ENCODE measurements at places on chromosomes 1 and 21.

GRCh38 chr1:58898739-58899586, 115.1 kb upstream of the JUN start:
- DNase-seq, result no peak

GRCh38 chr21:41095983-41096382, 72.0 kb upstream of the BACE2 start:
- DNase-seq, result no peak

DNA sequence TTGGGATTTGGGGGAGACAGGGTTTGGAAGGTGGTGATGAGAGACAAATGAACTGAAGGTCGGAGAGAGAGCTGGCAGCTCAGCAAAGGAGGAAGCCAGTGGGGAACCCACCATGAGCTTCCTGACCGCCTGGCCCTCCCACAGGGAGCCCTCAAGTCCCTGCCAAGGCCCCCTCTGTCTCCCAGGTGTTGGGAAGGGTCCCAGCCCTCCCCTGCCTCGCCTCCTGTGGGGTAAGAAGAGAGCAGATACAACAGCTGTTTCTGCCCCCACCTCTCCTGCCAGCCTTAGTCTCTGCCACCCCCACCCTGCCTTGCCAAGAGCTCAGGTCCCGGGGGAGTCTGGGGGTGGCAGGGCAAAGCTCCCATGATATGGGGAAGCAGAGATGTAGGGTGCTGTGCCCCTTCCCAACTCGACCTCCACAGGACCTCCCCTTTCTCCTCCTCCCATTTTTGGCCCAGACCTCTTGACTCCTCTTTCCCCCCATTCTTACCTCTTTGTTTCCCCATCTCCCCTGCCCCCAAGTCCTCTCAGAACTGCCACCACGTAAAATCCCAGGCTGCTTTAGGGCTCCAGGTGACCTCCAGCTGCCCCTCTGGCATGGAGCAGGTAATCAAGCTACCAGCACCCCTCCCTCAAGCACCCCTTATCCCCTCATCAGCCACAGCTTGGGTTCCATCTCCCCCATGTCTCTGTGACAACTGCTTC, 556 bp downstream of the S100A1 start:
- DNase-seq, result no peak

DNA sequence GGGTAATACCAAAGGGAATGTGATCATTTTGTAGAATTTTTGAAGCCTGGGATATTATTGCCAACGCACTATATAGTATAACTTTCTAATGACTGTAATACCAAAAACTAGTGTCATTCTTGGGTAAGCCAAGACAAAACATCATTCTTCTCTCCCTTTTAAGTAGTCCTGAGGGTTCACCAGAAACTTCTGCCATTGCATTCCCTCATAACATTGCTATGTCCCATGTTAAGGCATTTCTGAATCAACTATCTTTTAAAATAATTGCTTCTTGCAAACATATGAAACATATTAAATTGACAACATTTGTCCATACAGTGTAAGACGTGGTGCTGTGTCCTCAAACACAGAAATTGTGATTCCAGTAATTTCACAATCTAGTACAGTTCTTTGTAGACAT, 29.9 kb upstream of the C1orf21 start:
- DNase-seq, result no peak

GRCh38 chr1:16215882-16216753, 3.7 kb upstream of the ARHGEF19 start:
- DNase-seq, result peak; percentile 48

GRCh38 chr1:2073382-2074230, 23.4 kb downstream of the PRKCZ start:
- no peak for DNase-seq

DNA sequence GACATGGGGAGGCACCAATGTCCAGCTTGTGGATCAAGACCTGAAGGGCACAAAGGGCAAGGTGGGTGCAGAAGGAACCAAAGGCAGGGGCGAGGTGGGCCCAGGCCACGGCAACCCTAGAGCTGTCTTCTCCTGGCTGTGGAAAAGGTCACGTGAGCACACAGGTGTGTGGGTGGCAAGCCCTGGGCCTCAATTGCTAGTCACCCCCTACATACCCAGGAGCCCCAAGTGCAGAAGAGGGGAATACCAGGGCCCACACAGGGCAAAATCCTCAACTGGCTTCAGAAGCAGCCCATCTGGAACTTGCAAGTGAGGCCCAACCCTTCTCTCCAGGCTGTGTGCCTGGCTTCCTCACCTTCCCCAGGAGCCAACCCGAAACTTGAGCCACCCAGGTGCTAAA, 25.6 kb downstream of the ZBTB17 start:
- peak; percentile 52 for DNase-seq

DNA sequence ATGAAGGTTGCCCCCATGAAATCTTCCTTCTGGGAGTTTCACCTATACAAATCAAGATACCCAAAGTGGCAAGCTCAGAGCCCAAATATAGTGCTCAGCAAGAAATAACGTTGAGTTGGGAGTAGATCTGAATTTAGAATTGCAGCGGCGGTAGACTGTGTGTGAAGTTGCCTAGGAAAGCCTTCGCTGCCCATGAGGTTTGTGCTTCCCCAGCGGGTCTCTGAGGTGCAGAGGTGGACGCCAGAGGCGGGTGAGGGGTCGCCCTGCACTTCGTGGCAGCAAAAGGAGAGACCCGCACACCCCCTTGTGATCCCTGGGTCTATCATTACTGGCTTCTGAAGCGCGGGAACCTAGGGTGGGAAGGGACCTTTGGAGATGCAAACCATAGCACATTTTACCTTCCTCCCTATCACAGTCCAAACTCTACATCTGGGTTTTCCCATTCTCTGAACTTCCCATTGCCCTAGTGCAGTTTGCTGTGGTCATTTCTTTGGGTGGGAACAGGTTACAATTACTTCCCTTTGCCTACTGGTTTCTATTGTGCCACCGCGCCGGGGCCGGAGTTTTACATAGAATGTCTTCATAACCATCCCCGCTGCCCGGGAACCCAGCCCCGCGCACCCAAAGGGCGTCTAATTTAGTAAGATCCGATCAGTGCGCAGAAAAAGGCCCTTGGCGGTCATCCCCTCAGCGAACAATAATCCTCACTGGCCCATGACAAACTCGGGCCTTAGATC, 5.2 kb downstream of the TBX15 start:
- no peak for DNase-seq

DNA sequence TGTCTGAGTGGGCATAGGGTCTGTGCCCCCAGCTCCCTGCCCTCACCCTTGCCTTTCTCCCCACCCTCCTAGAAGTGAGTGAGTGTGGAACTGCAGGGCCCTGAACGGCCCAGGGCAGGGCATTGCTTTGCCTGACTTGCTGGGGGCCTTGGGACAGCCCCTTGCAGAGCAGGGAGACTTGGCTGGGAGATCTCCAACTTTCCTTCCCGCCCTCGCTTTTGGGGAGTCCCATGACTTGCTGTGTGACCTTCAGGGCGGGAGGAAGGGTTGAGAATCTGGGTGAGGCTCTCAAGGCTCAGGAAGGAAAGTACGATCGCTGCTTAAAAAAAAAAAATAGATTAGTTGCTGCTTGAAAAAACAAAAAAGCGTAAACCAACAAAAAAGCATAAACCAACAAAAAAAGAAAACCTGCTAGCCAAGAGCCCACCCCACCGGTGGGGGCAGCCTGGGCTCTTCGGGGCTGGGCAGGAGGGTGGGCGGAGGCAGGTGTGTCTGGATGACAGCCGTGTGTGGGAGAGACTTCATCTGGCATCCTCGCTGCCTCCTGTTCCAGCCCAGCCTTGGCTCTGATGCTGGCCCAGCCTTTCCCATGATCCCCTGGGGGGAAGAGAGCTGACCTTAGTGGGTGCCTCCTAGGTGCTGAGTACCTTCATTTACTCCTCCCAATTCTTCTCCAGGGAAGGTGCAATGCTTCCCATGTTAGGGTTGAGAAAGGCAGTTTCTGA, 6.5 kb downstream of the NBL1 start:
- DNase-seq, result no peak

- DNase-seq, result no peak
Observed at GRCh38 chr1:117180147-117180967, 30.4 kb downstream of the VTCN1 start.

- DNase-seq, result no peak
Observed at GRCh38 chr1:160022330-160023310, 9.2 kb downstream of the PIGM start.

DNA sequence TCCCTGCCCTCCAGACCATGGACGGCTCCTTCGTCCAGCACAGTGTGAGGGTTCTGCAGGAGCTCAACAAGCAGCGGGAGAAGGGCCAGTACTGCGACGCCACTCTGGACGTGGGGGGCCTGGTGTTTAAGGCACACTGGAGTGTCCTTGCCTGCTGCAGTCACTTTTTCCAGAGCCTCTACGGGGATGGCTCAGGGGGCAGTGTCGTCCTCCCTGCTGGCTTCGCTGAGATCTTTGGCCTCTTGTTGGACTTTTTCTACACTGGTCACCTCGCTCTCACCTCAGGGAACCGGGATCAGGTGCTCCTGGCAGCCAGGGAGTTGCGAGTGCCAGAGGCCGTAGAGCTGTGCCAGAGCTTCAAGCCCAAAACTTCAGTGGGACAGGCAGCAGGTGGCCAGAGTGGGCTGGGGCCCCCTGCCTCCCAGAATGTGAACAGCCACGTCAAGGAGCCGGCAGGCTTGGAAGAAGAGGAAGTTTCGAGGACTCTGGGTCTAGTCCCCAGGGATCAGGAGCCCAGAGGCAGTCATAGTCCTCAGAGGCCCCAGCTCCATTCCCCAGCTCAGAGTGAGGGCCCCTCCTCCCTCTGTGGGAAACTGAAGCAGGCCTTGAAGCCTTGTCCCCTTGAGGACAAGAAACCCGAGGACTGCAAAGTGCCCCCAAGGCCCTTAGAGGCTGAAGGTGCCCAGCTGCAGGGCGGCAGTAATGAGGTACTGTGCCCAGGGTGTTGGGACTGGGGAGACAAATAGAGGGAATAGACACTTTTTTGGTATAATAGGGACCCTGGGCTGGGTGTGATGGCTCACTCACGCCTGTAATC, 1.0 kb downstream of the ZBTB48 start:
- DNase-seq, result no peak

DNA sequence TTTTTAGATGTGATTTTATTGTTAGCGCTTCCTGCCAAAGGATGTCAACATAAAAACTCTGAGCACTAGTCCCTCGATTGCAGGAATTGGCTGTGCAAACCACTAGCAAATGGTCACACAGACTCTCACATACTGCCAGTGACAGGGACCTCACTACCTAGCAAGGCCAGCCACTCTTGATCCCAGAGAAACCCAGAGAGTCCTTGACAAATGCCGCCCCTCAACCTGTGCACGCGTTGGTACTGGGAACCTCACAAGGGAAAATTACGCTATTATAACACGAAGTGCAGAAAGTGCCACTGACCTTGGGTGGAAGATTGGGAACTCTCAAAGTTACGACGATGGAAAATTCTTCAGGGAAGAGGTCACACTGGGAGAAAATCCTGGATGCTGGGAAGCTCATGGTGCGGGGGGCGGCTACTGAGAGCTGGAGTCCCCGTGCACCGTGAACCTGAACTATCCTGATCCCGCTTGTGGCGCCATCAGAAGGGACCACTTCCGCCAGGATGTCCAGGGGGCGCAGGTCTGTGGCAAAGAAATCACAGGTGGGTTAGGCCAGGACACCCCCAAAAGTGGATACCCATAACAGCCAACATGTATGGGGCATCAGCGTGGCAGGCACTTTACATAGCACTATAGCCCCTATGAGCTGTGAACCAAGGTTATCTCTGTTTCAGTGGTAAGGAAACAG, 5.9 kb upstream of the KRTAP10-4 start:
- DNase-seq, result no peak

GRCh38 chr1:116877141-116877818, 32.4 kb upstream of the PTGFRN start:
- DNase-seq, result no peak

GRCh38 chr1:66415866-66416265, 118.1 kb upstream of the SGIP1 start:
- no peak for DNase-seq

- DNase-seq, result no peak
Observed at GRCh38 chr1:42777852-42778251, 6.9 kb upstream of the TMEM269 start.

DNA sequence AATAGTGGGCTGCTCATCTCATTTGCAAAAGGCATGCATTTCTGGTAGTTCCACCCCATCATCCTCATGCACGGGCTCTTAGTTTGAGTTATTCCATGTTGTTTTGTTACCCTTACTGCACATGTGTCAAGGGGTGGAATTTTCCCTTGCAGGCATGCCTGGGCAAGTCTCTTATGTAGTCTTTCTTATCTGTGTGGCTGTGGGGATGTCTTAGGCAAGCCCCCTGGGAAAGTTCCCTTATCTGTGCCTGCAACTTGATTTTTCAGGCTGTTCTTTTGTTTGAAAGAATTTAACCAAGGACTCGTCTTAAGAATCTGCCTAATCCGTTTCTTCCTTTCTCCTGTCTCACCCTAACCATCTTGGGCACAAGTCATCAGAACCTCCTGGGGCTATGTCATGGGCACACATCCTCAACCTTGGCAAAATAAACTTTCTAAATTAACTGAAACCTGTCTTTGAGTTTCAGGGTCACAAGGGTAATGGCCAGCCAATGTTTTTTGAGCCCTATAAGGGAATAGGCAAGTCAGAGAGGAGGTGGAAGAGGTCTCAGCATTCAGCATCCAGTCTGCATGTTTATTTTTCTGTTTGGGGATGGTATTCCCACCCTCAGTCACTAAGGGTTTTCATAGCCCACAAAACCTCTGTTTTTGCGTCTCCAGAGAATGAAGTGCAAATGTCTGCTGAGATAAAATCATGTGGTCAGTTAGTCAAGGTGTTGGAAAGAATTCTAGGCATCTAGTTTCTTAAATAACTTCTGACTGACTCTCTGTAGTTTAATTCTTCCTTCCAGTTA, 579.7 kb downstream of the PLA2G4A start:
- DNase-seq, result no peak

DNA sequence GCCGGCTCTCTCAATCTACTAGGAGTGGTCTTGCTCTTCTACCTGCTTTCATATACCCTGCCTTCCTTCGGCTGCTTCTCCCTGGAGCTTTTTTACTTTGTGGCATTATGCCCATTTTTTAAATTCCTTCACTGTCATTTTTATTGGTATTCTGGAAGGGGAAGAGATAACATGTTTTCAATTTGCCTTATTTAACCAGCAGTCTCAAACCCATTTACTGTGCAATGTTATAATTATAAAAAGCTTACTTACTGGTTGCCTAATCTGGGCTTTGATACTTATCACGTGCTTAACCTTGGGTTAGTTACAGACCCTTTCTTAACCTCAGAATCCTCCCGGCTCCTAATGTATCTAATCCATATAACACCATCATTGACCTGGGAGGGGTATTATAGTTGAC, 128.1 kb downstream of the SIPA1L2 start:
- no peak for DNase-seq

- peak; percentile 72 for DNase-seq
Observed at GRCh38 chr1:150976879-150977694, 2.5 kb upstream of the CERS2 start.

- DNase-seq, result no peak
Observed at GRCh38 chr1:83900524-83900923, 98.4 kb downstream of the TTLL7 start.

DNA sequence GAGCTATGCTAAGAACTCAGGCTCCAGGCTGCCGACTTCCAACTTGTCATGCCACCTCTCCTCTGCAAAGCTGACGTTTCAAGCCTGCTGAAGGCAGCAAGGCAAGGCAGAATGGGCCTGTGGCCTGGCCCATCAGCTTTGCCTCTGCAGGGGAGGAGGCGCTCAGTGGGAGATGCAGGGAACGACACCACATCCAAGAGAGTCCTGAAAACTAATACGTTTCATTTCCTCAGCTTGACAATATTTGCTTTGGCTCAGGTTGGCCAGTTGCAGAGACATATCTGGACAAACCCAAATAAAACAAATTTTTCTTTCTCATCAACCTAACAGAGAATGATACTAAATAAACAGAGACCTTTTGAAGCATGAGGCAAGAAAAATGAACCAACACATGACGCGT, 35.3 kb downstream of the BEND5 start:
- no peak for DNase-seq

- no peak for DNase-seq
Observed at GRCh38 chr1:2252423-2252822, 24.3 kb downstream of the SKI start.

All from stimulated activated CD4-positive, alpha-beta T cell treated with anti-CD3 and anti-CD28 coated beads, Interleukin-4, amount 100 ng/mL, for 4 hours (primary cell).